ENCODE measurements at places on chromosomes 1 and 21.

DNA sequence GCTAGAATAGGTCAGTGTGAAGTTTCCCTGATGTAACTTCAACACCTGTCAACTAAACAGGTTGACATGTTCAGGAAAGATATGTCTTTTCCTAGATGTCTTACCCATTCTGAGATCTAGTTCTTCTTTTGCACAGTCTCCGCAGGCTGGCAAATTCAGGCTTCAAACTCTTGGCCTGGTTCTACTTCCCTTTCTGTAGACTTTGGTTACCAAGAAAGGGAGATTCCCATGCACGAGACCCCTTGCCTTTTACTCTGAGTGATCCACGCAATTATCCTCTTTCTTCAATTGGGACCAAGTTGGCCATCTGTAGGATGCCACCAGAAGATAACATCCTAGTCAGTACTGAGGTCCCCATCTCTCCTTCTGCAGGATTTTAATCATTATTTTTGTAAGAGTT, 2.0 kb downstream of the CFAP45 start:
- no peak for DNase-seq

GRCh38 chr1:113101588-113101987, 28.6 kb downstream of the LRIG2 start:
- DNase-seq = no peak

- no peak for DNase-seq
Observed at GRCh38 chr1:178536844-178537371, 24.0 kb downstream of the TEX35 start.

GRCh38 chr1:2415337-2415736, 3.0 kb upstream of the PEX10 start:
- no peak for DNase-seq

GRCh38 chr1:67734323-67734690, 49.3 kb downstream of the GADD45A start:
- DNase-seq = no peak

DNA sequence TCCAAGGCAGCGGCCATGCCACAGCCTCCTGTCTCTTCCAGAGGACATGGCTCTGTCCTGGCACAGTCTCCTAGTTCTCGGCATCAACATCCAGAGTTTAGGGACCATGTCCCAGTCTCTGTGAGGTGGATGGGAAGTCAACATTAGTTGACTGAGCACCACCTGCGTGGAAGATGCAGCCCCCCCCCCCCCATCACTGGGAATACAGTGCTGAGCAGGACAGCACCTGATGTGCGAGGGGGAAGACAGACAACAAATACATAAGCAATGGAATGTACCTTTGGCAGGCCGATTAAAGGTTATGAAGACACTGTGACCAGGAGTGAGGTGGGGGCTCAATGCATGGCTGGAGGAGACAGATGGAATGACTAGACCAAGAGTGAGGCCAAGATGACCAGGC, 26.6 kb downstream of the KNCN start:
- DNase-seq = no peak

GRCh38 chr21:34845521-34846451, 177.0 kb downstream of the CLIC6 start:
- DNase-seq = no peak

DNA sequence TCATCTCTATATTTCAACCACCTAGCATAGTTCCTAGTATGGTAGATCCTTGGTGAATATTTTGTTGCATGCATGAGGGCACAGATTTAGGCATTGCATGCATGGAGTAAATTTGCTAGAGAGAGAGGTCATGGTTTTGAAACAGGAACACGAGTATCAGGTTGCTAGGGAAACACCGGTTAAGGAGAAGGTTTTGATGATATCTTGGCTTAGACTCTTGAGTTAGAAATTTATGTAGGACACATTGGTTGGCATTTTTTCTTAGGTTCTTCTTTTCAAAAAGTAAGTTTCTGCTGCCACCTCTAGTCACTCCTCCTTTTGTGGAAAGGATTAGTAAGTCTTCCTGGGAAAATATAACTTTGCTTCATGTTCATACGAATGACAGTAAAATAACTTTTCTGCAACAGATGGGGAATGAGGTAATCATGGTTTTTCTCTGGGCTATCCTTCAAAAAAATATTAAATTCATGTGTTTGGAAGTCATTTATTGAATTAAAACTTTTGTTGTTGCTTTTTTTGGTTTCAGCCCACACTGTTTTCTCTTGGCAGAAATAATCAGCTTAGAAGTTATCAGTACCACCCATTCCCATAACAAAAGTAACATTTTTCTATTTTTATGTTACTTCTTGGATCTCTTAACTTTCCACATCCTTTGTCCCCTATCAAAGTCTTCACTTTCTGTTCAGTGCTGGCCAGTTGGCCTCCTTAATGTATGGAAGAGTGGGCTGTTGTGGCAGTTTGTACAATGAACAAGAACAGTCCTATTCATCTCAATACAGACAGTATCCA, 97.3 kb downstream of the PLA2G4A start:
- DNase-seq = no peak

- DNase-seq = no peak
Observed at GRCh38 chr1:154342836-154343472, 17.6 kb downstream of the ATP8B2 start.

Data from NCI-H2081 treated with DMSO at 0.1 percent for 48 hours (cell line).